ENCODE measurements at places on chromosomes 7 and 10.

GRCh38 chr7:41491308-41491707, 211.6 kb downstream of the INHBA start:
- no peak for DNase-seq

DNA sequence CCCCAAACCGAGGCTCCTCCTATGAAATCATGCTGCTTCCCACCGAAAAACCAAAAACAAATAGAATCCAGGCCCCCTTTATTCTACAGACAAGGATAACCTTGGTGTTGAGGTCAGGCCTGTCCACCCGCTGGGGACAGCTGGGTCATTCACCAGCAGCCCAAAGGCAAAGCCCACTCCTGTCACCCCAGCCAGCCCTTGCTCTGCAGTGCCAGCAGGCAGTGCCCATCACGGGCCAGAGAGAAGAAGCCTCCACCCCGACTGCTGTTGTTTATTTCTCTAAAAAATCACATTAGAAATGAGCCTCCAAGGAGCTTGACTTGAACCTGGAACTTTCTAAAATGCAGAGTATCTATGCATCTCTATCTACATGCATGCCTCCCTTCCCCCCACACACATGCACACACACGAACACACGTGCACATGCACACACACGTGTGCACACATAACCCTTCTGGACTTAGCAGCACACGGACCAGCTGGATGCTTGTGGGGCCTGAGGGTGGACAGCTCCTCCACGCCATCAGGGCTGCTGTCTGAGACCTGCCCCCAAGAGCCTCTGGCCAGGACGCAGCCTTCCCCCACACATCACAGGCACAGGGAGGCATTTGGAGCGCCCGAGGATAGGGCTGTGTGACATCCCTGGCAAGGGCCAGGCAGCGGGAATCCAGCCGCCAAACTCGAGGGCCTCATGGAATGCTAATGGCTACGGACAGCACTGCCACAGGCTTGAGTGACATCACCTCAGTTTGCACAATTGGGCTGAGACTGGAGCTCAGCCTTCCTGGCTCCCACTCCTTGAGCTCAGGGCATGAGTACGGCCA, 22.8 kb downstream of the PRKAG2 start:
- DNase-seq, result no peak

DNA sequence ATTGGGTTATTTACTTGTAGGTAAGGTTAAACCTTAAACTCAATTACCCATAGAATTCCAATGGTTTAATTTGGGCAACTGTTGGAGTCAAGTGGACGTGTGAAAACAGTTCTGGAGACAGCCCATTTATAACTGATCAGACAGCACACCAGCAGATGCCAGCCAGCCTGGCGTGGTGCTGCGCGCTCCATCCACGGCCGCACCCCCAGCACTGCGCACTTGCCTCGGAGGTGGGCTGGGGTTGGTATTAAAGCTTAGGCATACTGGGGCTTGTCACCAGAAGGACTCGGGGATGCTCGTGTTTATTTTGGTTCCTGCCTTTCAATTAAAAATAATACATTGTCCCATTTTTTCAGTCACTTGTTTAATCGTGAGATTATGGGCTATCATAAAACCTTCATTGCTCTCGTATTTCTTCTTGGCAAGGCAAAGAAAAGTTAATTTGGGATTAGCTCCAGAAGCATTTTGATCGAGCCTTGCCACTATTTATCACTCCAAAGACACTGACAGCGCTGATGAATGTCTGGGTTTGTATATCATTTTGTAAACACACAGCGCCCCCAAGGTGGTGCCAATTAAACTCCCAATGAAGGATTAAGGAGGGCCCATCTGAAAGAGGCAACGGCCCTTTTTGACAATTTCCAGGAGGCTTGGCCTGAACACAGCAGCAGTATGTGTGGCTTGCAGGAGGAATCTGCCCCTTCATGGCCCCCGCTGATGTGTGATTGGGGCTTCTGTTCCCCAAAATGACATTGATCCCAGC, 204.5 kb upstream of the CXCL12 start:
- DNase-seq, result no peak

- no peak for DNase-seq
These were observed 53.7 kb upstream of the KLF6 start for GRCh38 chr10:3838460-3839437.

DNA sequence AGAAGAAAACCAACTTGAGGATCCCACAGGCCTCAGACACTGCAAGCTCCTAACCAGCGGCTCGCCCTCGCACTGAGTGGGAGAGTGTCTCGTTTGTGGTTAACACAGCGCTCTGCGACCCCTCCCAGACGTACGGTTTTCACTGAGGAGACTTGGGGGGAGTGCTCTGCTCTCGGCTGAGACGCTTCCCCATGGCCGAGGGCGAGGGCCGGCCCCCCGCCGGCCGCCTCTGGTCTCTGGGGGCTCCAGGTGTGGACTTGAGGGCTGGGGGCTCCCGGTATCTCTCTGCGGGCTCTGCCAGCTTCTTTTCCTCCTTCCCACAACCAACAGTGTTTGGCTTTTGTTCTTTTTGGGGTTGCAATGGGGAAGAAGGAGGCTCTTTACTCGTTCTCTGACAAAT, 118.7 kb downstream of the LARP4B start:
- DNase-seq, result no peak

GRCh38 chr7:44909596-44910389, 24.5 kb upstream of the PURB start:
- DNase-seq, result no peak

GRCh38 chr10:13535346-13535745, 6.5 kb upstream of the BEND7 start:
- DNase-seq, result no peak

GRCh38 chr7:151742713-151743480, 134.0 kb downstream of the PRKAG2 start:
- DNase-seq, result no peak

- no peak for DNase-seq
These were observed 43.3 kb upstream of the PLXDC2 start for GRCh38 chr10:19772972-19773371.

DNA sequence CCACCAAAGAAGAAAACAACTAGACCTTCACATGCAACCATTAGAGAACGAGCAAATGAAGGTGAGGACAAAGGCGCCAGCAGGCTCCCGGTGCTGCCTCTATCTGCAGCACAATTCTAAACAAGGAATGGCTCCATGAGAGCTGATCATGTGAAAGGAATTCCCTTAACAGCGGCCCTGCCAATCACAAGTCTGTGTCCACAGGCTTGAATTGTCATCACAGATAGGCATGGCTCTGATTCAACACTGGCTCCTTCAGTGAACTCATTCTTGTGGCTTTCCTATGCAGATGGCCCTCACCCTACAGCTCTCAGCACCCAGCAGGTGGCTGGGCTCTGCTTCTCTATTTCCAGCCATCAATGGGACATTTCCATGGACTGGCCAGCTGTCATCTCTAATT, 36.2 kb downstream of the LAMB1 start:
- DNase-seq, result no peak

Data from activated CD8-positive, alpha-beta memory T cell treated with anti-CD3 and anti-CD28 coated beads for 24 hours (primary cell).